ENCODE measurements at places on chromosomes 7 and 10.
A peak's percentile ranks its signal among the peaks of the same experiment; 100 is the strongest.

- H3K36me3 ChIP-seq = no peaks in the 10 kb centered on the region
- H3K27ac ChIP-seq = no peak overlapping the region
- H3K4me1 ChIP-seq = no peaks in the 10 kb centered on the region
- peak; percentile 15 for DNase-seq
- H3K4me3 ChIP-seq = no peak overlapping the region
Observed at GRCh38 chr7:142168746-142169145, 57.2 kb downstream of the MGAM2 start.

- H3K36me3 ChIP-seq = no peaks in the 10 kb centered on the region
- H3K27me3 ChIP-seq = no peaks in the 10 kb centered on the region
- no peak overlapping the region for H3K4me3 ChIP-seq
- no peak for DNase-seq
Observed at GRCh38 chr7:121279060-121279620, 49.7 kb upstream of the WNT16 start.

DNA sequence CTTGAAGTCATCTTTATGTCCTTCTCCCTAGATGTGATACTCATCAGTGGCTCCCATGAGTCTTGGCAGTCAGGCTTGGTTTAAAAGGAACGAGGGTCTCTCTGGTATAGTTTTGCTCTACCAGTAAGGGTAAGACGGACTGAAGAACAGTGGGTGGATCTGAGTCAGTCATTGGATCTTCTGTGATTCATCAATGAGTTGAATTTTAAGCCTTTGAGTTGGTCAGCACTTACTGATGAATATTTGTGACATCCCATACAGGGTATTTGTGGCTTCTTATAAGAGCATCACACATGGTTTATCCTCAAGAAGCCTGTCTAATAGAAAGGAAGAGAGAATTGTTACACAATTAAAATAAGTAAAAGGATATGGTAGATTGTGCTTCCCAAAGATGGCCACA is 87.3 kb upstream of the NAMPT start:
- H3K4me1 ChIP-seq = no peaks in the 10 kb centered on the region
- no peak overlapping the region for H3K4me3 ChIP-seq
- H3K27ac ChIP-seq = no peak overlapping the region
- H3K27me3 ChIP-seq = no peaks in the 10 kb centered on the region
- no peaks in the 10 kb centered on the region for H3K36me3 ChIP-seq

GRCh38 chr7:44083796-44084195 is 1.5 kb upstream of the POLM start:
- peaks cover 18% of the 10 kb centered on the region for H3K27me3 ChIP-seq
- H3K36me3 ChIP-seq = no peaks in the 10 kb centered on the region
- H3K27ac ChIP-seq = no peak overlapping the region
- DNase-seq = no peak
- no peak overlapping the region for H3K4me3 ChIP-seq

- no peaks in the 10 kb centered on the region for H3K36me3 ChIP-seq
- no peak for DNase-seq
Observed at GRCh38 chr10:124518366-124518765, 56.7 kb downstream of the LHPP start.

- no peak for DNase-seq
- H3K36me3 ChIP-seq = no peaks in the 10 kb centered on the region
- no peaks in the 10 kb centered on the region for H3K27me3 ChIP-seq
- peaks cover 12% of the 10 kb centered on the region for H3K4me1 ChIP-seq
- H3K4me3 ChIP-seq = no peak overlapping the region
Observed at GRCh38 chr10:69679736-69680135, 49.7 kb downstream of the FAM241B start.

GRCh38 chr10:76141376-76141775 is 710.0 kb downstream of the LRMDA start:
- H3K27ac ChIP-seq = no peak overlapping the region
- H3K27me3 ChIP-seq = no peaks in the 10 kb centered on the region
- DNase-seq = no peak
- no peaks in the 10 kb centered on the region for H3K36me3 ChIP-seq

GRCh38 chr7:139570119-139570518 is 46.6 kb downstream of the CLEC2L start:
- DNase-seq = peak; percentile 75
- peaks cover 9% of the 10 kb centered on the region for H3K4me1 ChIP-seq
- no peak overlapping the region for H3K27ac ChIP-seq
- no peaks in the 10 kb centered on the region for H3K36me3 ChIP-seq

- no peaks in the 10 kb centered on the region for H3K36me3 ChIP-seq
- H3K27ac ChIP-seq = no peak overlapping the region
- DNase-seq = no peak
- no peaks in the 10 kb centered on the region for H3K4me1 ChIP-seq
Observed at GRCh38 chr7:118696879-118697278, 472.4 kb downstream of the ANKRD7 start.

- no peaks in the 10 kb centered on the region for H3K4me1 ChIP-seq
- H3K27ac ChIP-seq = no peak overlapping the region
- DNase-seq = no peak
- no peak overlapping the region for H3K4me3 ChIP-seq
Observed at GRCh38 chr7:43625453-43625852, 42.5 kb downstream of the STK17A start.

GRCh38 chr10:66834802-66835201 is 91.0 kb upstream of the LRRTM3 start:
- no peaks in the 10 kb centered on the region for H3K27me3 ChIP-seq
- H3K36me3 ChIP-seq = no peaks in the 10 kb centered on the region
- DNase-seq = no peak
- no peak overlapping the region for H3K27ac ChIP-seq
- no peak overlapping the region for H3K4me3 ChIP-seq

- peaks cover 14% of the 10 kb centered on the region for H3K4me1 ChIP-seq
- no peaks in the 10 kb centered on the region for H3K27me3 ChIP-seq
- DNase-seq = peak; percentile 28
- no peak overlapping the region for H3K4me3 ChIP-seq
- H3K27ac ChIP-seq = no peak overlapping the region
Observed at GRCh38 chr7:150361402-150361801, 7.2 kb upstream of the REPIN1 start.

GRCh38 chr7:122885583-122886356 is 490 bp downstream of the CADPS2 start:
- peak; percentile 83 for DNase-seq
- peak overlapping the region; percentile 71 for H3K4me3 ChIP-seq
- peaks cover 28% of the 10 kb centered on the region for H3K4me1 ChIP-seq
- H3K27me3 ChIP-seq = peaks cover 40% of the 10 kb centered on the region
- H3K27ac ChIP-seq = peak overlapping the region; percentile 10

DNA sequence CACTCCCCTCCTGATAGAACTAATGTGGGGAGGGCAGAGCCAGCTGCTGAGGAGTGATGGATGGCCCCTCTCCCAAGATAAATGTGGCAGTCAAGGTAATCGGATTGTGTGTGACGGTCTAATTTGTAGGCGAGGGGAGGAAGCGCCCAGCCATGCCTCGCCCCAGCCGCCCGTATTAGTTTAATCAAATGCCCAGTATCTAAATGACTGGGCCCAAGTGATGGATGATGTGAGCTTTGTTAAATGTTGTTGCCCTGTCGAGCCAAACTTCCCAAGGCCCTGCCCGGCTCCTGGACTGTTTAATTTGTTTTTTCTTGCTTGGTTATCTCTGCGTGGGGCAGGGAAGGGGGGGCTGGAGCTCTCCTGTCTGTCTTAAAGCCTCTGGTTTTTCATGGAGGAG is 88.4 kb upstream of the PPIF start:
- no peak overlapping the region for H3K4me3 ChIP-seq
- H3K27me3 ChIP-seq = no peaks in the 10 kb centered on the region
- H3K4me1 ChIP-seq = peaks cover 18% of the 10 kb centered on the region
- no peak for DNase-seq
- H3K27ac ChIP-seq = no peak overlapping the region
- H3K36me3 ChIP-seq = no peaks in the 10 kb centered on the region

GRCh38 chr10:43959364-43960134 is 310.9 kb upstream of the ZNF32 start:
- no peaks in the 10 kb centered on the region for H3K36me3 ChIP-seq
- DNase-seq = no peak
- no peaks in the 10 kb centered on the region for H3K4me1 ChIP-seq
- H3K27me3 ChIP-seq = no peaks in the 10 kb centered on the region
- H3K4me3 ChIP-seq = no peak overlapping the region

GRCh38 chr10:131822692-131823245 is 78.0 kb upstream of the PPP2R2D start:
- H3K27ac ChIP-seq = no peak overlapping the region
- no peaks in the 10 kb centered on the region for H3K36me3 ChIP-seq
- H3K4me1 ChIP-seq = peaks cover 16% of the 10 kb centered on the region
- no peak overlapping the region for H3K4me3 ChIP-seq
- H3K27me3 ChIP-seq = no peaks in the 10 kb centered on the region

DNA sequence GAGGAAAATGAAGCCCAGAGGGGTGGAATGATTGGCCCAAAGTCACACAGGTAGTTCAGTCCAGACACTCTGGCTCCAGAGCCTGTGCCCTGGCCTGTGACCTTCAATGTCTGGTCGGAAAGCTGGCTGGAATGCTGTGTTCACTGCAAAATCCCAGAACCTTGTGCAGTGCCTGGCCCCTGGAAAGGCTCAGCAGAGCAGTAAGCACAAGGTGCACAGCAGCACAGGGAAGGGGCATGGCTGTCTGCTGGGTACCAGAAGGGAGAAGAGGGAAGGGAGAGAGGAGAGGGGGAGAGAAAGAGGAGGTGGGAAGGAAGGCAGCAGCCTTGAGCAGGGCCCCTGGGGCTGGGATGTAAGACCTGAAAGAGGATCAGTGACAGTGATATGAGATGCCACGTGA is 28.4 kb upstream of the C10orf71 start:
- no peak overlapping the region for H3K27ac ChIP-seq
- H3K4me1 ChIP-seq = no peaks in the 10 kb centered on the region
- H3K27me3 ChIP-seq = no peaks in the 10 kb centered on the region
- DNase-seq = no peak
- no peaks in the 10 kb centered on the region for H3K36me3 ChIP-seq

DNA sequence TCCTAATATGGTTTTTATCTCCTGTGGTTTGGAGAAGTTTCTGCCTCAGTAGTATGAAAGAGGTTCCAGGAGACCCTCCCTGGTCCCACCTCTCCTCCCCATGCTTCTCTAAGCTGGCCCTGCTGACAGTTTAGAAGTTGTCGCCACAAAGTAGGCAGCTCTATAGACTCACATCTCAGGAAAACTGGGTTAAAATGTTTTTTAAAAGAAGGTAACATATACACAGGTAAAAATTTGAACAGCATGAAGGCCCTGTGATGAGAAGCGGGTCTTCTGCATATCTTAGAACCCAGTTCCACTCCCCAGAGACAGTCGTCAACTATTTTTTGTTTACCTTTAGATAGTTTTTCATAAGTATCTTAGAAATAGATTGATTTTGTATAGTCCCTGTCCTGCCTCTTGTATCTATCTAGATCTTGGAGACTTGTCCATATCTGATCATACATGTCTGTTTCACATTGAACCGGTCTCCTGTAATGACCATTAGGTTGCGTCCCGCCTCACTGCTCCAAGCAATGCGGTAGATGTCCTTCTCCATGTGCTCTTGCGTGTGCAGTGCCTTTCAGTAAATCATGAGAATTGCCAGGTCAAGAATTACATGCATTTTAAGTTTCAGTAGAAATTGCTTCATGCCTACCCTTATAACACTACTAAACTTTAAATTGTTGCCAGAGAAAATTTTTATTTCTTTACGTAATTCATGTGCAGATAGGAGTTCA is 2.2 kb downstream of the DUSP5 start:
- peaks cover 58% of the 10 kb centered on the region for H3K27me3 ChIP-seq
- no peak for DNase-seq
- no peaks in the 10 kb centered on the region for H3K36me3 ChIP-seq
- peak overlapping the region; percentile 87 for H3K4me3 ChIP-seq

DNA sequence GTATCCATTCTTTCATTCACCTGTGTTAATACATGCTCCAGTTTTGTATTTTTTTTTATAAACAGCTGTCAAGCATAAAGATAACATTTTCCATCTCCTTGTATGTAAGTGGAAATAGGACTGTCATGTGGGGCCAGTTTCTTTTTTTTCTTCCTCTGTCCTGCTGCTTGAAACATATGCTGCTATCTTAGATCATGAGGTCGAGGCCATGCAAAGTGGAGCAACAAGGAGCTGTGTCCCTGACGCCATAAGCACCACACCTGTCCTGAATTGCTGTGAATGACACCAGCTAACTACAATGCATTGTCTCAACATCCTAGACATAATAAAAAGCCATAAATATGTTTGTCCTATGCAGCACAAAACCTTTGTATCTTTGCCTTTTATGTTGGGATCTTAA is 37.7 kb upstream of the SLC26A4 start:
- no peak for DNase-seq
- no peaks in the 10 kb centered on the region for H3K4me1 ChIP-seq
- H3K27ac ChIP-seq = no peak overlapping the region
- no peak overlapping the region for H3K4me3 ChIP-seq

- no peaks in the 10 kb centered on the region for H3K4me1 ChIP-seq
- H3K36me3 ChIP-seq = no peaks in the 10 kb centered on the region
- no peak for DNase-seq
- H3K27ac ChIP-seq = no peak overlapping the region
- H3K4me3 ChIP-seq = no peak overlapping the region
- no peaks in the 10 kb centered on the region for H3K27me3 ChIP-seq
Observed at GRCh38 chr7:66758950-66759628, 18.6 kb downstream of the RABGEF1 start.

GRCh38 chr7:119033641-119034040 is 809.1 kb downstream of the ANKRD7 start:
- no peak overlapping the region for H3K27ac ChIP-seq
- no peaks in the 10 kb centered on the region for H3K4me1 ChIP-seq
- no peak for DNase-seq
- no peak overlapping the region for H3K4me3 ChIP-seq
- no peaks in the 10 kb centered on the region for H3K27me3 ChIP-seq

DNA sequence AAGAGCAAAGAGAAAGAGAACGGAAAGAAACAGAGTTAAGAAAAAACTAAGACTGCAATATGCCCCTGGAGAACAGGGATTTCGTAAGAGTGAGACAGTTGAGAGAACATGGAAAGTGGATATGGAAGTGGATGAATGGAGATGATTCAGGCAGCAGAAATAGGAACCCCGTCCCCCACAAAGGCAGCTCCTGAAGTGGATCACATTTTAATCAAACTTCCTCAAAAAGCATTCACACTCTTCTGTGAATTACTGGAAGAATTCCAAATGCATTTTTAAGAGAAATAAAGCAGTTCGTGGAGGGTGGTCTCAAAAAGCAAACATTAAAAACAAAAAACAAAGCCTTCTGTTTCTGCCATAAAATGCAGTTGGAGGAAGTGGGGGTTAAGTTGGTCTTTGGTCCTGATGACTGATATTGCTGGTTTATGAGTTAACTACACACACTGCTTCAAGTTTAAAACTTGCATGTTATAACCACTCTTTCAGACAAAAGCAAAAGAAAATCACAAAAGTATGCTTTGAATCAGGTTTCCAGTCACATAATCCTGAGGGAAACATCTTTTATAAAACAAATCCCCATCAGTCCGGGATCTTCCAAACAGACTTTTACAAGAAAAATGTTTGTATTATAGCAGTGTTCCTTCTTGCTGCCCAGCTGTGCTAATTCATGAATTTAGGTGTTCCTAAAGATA is 214.3 kb downstream of the FANK1 start:
- no peaks in the 10 kb centered on the region for H3K36me3 ChIP-seq
- H3K4me1 ChIP-seq = peaks cover 21% of the 10 kb centered on the region
- H3K4me3 ChIP-seq = no peak overlapping the region
- no peak overlapping the region for H3K27ac ChIP-seq
- H3K27me3 ChIP-seq = no peaks in the 10 kb centered on the region

- H3K27ac ChIP-seq = no peak overlapping the region
- peaks cover 17% of the 10 kb centered on the region for H3K4me1 ChIP-seq
- H3K27me3 ChIP-seq = no peaks in the 10 kb centered on the region
- H3K36me3 ChIP-seq = no peaks in the 10 kb centered on the region
- H3K4me3 ChIP-seq = no peak overlapping the region
Observed at GRCh38 chr10:11874568-11875493, 51.7 kb downstream of the PROSER2 start.
